ENCODE measurements at places on chromosomes 6 and 20.

DNA sequence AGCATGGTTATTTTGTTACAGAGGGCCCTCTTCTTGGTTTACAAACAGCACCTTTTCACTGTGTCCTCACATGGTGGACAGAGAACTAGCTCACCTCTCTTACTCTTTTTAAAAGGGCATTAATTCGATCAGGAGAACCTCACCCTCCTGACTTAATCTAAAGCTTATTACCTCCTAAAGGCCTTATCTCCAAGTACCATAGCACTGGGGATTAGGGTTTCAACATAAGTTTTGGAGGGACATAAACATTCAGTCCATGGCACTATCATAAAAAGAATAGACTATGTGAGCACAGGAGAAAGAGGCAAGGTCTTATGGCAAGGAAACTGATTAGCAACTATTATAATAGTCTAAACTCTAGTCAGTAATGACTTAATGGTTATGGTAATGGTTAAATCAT, 736.2 kb upstream of the ADGRB3 start:
- no peak for DNase-seq

DNA sequence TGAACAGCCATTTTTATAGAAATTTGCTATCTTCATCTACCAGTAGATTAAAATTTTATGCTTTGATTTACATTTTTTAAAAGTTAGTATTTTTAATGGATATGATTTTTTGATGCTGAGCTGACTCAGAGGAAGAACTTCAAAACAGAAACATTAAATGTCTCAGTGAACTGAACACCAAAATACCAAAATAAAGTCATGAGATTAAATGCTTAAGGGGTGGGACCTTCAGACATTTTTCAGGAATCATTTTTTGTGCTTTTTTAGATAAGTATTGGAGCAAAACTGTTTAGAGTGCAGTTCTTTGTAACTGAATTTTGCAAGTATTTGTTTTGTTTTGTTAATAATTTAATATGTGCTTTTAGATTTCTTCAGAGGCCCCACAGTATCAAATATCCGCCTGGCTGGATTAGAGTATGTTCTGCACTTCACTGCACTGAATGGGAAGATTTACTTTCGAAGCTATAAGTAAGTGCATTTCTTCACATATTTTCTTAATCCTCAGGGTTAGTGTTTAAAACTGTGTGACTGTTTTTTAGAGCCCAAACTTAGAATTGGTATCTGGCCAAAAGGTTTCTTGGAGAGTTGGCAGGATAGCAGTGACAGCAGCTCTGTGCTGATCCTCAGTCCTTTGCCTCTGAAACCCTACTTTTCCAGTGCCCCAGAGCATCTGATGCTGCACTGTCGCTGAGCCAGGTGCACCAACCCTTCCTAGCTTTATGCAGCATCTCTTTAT, 33.7 kb downstream of the RPF2 start:
- DNase-seq, result no peak

- DNase-seq, result no peak
Observed at GRCh38 chr6:83511901-83512681, at the start of gene PRSS35. Gene PRSS35 (plus strand): TSS chr6:83512534. CDS start chr6:83523442, 10,908 bp downstream.

DNA sequence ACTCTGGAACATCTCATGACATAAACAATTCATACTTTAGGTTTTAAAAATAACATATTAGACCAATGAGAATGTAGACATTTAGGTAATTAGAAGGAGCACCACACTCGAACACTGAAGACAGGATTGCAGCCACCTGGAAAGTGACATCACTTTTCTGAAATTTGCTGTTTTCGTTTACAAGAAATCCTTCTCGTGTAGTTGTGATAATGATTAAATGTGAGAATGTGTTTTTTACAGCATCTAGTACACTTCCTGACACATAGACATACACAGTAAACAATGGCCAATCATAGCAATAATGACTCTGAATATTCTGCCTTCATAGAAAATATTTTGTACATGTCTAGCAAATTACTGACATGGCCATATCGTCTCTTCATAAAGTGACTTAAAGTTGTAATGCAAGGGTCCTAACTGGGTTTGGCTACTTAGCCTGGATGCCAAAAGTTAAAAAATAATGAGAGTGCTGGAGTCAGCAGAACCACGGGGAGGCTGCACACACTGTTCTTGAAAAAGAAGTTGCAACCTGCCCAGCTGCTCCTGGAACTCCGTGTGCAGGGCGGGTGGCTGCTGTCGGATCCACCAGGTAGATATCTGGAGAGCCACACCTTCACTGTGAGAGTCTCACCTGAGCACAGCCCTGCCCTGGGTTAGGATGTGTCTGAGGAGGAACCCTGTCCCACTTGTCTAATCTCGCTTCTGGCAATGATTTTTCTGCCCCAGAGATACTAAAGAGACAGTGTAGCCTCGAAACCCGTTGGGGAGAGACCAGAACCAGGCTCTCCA, 212.9 kb downstream of the QKI start:
- no peak for DNase-seq

- DNase-seq, result no peak
Observed at GRCh38 chr6:138339024-138339423, 38.7 kb upstream of the SMIM28 start.

DNA sequence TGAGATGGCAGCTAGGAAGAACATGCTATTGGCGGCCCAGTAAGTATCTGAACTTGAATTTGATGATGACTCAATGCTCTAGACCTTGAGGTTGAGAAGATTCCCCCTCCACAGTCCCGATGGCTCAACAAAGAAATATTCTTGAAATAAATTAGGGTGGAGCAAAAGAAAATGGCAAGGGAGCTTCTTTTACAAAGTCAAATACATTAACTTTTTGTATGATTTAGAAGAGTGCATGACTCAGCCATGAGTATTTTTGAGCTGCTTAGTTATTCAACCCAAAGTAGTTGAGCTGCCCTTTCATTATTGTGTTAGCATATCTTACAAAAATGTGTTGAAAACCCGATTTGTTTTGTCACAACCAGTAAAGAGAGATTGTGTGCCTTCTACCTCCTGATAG, 7.6 kb downstream of the TFAP2C start:
- no peak for DNase-seq

GRCh38 chr6:50785921-50786320, 32.8 kb upstream of the TFAP2B start:
- no peak for DNase-seq

- peak; percentile 71 for DNase-seq
Observed at GRCh38 chr6:156719720-156720563, 57.2 kb upstream of the ARID1B start.

- no peak for DNase-seq
Observed at GRCh38 chr6:94213226-94213625, 793.9 kb upstream of the EPHA7 start.

- DNase-seq, result no peak
Observed at GRCh38 chr6:14676064-14676463, 558.5 kb downstream of the CD83 start.

GRCh38 chr6:84583784-84584183, 180.6 kb downstream of the TBX18 start:
- no peak for DNase-seq

- DNase-seq, result no peak
Observed at GRCh38 chr6:4388675-4389074, 253.3 kb upstream of the ECI2 start.

- DNase-seq, result no peak
Observed at GRCh38 chr6:125658759-125659431, 90.5 kb upstream of the HEY2 start.

DNA sequence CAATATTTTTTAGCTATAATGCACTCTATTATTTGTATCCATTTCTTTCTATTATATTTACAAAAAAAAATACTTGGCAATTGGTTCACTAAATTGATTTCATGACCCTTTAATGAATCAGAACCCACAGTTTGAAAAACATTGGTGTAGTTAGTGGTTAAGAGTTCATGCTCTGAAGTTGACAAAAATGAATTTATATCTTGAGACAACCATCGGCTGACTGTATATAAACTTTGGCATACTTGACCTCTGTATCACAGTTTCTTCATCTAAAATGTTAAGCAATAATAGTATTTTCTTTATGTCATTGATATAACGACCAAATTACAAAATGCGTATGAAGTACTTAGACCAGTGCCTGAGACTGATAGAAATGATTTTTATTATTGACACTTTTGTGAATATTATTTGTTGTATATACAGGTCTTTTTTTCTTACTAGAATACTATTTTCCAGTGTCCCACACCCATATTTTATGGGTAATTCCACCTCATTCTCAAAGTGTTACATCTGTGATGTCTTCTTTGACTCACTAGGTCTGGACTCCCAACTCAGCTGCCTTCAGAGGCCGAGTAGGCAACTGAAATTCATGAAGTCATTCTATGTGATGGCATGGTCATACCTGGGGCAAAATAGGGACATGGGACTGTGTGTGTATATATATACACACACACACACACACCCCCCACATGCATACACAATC, 459.2 kb downstream of the RFPL4B start:
- no peak for DNase-seq

DNA sequence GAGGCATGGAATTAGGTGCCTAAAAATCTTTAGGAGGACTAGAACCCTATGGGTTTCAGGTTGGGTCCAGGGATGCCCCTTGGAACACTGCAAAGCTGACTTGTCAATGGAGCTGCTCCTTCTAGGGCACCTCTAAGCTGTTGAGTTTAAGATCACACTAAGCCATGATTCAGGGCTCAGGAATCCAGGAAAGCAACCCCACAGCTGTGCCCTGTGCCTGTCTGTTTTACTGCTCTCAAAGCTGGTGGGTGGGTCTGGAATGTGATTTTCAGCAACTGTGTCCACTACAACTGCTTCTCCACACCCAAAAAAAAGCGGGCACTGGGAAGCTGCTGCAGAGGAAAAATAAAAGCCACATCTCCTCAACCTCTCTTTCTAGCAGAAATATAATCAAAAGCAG, 310.4 kb upstream of the MOCS1 start:
- no peak for DNase-seq

DNA sequence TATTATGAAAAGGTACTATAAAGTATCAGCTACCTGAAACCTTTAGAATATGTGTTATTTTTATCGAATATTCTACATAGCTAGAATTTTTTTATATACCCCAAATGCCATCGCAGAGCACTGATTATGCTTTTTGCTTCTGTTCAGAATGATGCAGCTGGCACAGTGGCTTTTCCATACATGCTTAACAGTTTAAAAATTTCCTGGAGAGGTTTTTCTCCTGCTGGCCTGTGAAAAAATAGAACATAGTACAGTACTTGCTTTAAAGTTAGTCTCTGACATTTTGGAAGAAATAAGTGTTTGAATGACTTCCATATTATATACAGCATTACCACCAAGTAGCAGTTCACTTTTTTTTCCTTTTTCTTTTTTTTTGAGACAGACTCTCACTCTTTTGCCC, 5.3 kb downstream of the DOP1A start:
- DNase-seq, result no peak

DNA sequence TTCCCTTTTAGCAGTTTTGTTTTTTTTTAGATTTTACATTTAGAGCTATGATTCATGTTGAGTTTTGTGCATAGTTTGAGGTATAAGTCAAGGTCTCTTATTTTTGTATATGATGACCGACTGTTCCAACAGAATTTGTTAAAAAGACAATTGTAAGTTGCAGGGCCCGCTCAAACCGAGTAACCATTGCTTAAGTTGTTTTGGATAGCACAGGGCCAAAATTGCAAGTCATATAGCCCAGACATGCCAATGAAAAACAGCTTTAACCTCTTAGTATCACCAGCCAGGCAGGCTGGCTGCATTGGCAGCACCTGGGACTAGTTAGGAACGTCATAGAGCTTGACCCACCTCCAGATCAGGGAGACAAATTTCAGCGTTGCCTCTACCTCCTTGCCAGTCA, 47.3 kb downstream of the PFDN4 start:
- no peak for DNase-seq

GRCh38 chr20:50288128-50288623, 97.5 kb downstream of the CEBPB start:
- no peak for DNase-seq

DNA sequence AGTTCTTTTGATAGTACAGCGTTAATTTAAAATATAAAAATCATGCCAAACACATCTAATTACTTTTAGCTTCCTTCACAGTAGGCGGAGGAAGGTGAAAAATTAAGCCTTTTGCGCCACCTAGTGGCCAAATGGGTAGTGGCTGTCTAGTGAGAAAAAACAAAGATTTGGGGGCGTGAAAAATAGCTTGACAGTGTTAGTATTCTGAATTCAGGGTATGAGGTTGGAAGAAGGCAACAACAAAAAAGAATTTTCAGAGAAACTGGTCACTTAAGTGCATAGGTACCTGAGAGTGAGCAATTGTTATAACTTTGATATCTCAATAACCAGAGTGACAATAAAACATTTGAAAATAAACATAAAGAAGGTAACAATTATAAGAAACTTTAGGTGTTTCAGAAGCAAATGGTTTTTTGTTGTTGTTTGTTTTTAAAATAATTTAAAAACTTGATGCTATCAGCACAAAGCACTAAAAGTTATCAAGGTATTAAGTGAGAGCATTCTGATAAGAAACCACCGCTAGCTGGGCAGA, 14.3 kb downstream of the PSMB9 start:
- DNase-seq, result peak; percentile 86

GRCh38 chr20:10447028-10447427, 11.9 kb downstream of the SLX4IP start:
- DNase-seq, result peak; percentile 36

- no peak for DNase-seq
Observed at GRCh38 chr6:110980648-110981047, 1.2 kb upstream of the RPF2 start.

DNA sequence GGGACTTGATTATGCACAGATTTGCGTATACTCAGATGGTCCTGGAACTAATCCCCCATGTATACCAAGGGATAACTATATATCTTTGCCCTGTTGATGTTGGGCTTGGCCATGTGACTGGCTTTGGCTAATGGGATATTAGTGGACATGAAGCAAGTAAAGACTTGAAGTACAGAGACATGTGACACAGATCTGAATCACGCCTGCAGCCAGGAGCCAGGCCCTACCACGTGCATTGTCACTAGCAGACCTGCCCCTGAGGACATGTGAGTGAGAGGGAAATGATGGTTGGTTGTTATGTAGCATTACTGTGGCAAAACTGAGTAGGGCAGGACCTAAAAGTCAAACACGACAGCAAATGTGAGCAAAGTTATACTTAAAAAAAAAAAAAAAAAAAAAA, 155.7 kb downstream of the AKAP7 start:
- DNase-seq, result no peak

GRCh38 chr6:37960139-37960935, 140.8 kb downstream of the ZFAND3 start:
- DNase-seq, result no peak

- DNase-seq, result no peak
Observed at GRCh38 chr6:131159578-131159977, 24.3 kb downstream of the AKAP7 start.

- no peak for DNase-seq
Observed at GRCh38 chr6:24117021-24117420, 9.0 kb upstream of the NRSN1 start.

DNA sequence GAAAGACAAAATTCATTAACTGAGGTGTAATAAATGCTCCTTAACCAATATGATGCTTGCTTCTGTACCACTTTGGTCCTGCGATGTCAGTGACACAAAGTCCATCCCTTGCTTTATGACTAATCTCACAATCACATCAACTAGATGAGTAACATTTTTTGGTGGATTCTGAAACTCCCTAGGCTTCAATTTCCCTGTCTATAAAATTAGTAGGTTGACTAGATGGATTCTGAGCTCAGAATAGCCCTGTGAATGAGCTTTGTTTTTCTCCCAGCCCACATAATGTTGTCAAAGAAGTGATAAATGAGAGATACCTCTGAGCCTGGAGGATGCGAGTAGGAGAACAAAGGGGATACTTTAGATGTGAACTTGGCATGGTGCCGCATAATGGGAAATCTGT, 9.1 kb downstream of the TXLNB start:
- DNase-seq, result no peak

GRCh38 chr6:51116723-51117122, 298.1 kb downstream of the TFAP2B start:
- no peak for DNase-seq

- DNase-seq, result no peak
Observed at GRCh38 chr20:9166153-9166780, 97.4 kb downstream of the PLCB4 start.

Data from activated naive CD4-positive, alpha-beta T cell treated with anti-CD3 and anti-CD28 coated beads, Interleukin-2, amount 50 U/mL, for 16 hours (primary cell).